Activated T-cell treated with anti-CD3 and anti-CD28 coated beads for 48 hours (primary cell): ENCODE measurements at places on chromosomes 4 and X.

DNA sequence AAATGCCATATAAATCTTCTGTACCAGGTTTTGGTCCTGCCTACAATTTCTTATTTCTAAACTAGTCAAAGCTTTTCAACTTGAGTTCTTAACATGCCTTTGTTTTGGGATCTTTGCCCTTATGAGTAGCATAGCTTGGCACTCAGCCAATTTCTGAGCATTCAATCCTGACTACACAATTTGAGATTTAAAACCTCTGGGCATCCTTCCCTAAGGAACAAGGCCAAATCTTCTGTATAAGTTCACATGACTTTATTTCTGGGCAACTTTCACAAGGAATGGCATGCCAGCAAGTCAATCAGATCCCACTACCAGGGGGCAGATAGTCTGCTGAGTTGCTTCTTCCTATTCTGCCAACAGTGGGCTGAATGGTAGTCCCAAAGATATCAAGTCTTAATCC, 254.2 kb downstream of the ADAMTS3 start:
- no peak for DNase-seq

DNA sequence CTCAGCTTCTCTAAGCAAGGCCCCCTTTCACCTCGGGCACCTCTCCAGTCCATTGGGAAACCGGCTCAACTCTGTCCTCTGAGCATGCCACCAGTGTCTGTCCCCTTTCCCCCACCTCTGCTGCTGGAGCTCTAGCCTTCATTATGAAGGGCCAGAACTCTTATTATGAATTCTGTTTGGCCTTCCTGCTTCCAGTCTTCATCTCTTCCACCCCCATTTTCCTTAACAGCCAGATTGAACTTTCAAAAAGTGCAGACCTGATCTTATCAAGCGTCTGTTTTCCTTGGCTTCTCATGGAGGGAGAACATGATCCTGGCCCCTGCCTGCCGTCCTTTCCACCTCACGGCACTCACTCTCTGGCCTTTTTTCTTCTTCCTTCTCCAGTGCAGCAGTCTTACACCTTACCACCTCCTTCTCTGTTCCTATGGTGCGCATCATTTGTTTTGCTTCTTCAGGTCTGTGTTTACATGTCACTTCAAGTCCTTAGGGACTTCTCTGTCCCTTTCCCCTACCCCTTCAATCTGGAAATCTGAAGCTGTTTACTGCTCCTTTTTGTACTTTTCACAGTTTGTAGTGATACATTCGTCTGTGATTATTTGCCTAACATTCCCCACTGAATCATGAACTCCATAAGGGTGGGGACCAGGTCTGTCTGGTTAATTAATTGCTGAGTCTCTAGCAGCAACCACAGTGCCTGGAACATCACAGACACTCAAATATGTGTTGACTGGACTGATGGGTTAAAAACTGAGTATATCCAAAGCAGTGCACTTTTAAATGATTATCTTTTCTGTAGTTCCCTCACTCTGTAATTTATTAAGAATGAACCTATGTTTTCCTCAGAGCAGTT, 55.8 kb downstream of the FNIP2 start:
- DNase-seq, result no peak

DNA sequence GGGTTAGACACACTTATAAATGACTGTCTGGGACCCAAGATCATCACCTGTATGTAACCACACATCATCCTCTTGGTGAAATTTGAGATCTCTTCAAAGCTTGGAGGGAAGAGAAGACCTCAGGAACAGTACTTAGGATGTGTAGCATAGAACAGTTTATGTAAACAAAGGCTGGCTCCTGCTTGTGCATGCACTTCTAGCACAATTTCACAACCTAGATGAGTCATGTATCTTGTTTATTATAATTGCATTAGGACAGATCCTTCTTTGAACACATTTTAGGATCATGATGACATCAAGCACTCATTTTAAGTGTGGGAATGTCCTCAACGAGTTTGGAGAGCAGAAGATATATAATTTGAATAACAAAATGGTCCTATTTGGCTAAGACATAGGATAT, 26.3 kb upstream of the ZMAT1 start:
- DNase-seq, result no peak

- DNase-seq, result no peak
These were observed 32.8 kb downstream of the TRMT44 start for GRCh38 chr4:8473198-8473919.

GRCh38 chr4:145623831-145624230, 4.6 kb downstream of the MMAA start:
- no peak for DNase-seq

GRCh38 chr4:130486186-130486585, 1390.2 kb downstream of the C4orf33 start:
- no peak for DNase-seq

GRCh38 chr4:148430854-148431253, 11.4 kb downstream of the NR3C2 start:
- no peak for DNase-seq

DNA sequence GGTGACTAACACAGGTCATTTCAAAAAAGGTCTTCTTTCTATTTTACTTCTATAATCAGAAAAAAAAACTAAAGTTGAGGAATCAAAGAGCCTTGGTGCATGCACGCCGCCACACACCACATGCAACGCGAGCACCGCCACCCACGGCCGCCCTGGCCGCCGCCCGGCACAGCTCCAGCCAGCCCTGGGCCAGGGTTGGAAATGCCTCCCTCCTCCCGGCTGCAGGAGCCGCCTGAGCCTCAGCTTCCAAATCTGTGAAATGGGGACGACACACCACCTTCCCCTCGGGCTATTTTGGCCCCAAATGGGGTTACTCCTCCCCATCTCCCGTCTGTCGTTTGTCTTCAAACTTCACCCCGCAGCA, 39.7 kb upstream of the MAN2B2 start:
- DNase-seq, result no peak

GRCh38 chr4:81030981-81031791, 678 bp downstream of the BMP3 start:
- DNase-seq, result peak; percentile 3

GRCh38 chr4:102663073-102663472, 97.7 kb downstream of the MANBA start:
- no peak for DNase-seq

GRCh38 chr4:173360587-173361221, 10.1 kb upstream of the SAP30 start:
- no peak for DNase-seq

DNA sequence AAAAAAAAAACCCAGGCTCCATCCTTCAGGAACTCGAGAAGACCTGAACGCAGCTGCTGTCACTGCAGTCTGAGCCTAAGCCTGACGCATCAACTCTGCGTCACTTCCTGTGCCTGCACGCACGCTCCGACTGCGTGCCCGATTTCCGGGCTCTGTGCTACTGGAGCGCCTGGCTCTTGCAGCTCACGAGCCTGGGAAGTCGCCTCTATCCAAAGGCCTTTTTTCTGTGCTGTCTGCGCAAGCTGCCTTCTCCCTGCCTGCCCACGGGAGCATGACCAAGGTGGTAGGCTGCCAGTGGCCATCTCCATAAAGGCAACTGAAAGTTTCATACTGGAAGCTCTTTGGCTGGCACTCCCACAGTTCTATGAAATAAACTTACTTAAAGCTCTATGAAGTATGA, 9.9 kb upstream of the GASK1B start:
- DNase-seq, result no peak

DNA sequence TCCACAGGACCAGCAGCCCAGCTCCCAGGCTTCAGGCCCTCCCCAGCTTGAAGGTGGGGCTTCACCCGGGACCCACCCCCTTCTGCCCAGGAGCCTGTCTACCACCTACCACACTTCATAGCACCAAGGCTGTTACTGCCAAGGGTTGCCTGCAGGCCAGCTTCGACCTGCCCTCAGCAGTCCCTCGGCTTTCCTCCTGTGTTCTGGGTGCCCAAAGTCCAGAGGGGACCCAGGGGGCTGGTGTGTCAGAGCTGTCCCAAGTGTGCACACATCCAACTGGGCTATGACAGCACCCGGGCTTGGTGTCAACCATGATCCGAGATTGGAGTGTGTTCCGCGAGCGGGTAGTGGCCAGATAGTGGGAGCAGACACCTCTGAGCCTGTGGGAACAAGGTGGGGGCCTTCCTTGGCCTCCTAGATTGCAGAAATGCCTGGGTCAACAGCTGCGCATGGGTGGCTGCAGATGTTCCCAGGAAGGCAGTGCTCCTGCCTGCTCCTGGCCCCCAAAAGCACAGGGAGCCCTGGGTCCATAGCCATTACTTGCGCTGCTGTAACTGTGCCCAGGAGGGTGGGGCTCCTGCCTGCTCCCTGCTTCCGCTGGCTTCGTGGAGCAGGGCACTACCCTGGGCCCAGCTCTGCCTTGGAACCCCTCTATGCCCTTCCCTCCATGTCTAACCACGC, 16.8 kb downstream of the SULT1B1 start:
- DNase-seq, result no peak
